Activated CD4-positive, alpha-beta T cell treated with anti-CD3 and anti-CD28 coated beads, Interleukin-10, Interleukin-2, amounts not matched to agents 100 ng/mL and 50 ng/mL, durations not matched to agents 16 hours and 8 hours (primary cell): ENCODE measurements at places on chromosomes 2 and 18.

- DNase-seq = no peak
Observed at GRCh38 chr2:130390460-130391057, 34.7 kb downstream of the PTPN18 start.

DNA sequence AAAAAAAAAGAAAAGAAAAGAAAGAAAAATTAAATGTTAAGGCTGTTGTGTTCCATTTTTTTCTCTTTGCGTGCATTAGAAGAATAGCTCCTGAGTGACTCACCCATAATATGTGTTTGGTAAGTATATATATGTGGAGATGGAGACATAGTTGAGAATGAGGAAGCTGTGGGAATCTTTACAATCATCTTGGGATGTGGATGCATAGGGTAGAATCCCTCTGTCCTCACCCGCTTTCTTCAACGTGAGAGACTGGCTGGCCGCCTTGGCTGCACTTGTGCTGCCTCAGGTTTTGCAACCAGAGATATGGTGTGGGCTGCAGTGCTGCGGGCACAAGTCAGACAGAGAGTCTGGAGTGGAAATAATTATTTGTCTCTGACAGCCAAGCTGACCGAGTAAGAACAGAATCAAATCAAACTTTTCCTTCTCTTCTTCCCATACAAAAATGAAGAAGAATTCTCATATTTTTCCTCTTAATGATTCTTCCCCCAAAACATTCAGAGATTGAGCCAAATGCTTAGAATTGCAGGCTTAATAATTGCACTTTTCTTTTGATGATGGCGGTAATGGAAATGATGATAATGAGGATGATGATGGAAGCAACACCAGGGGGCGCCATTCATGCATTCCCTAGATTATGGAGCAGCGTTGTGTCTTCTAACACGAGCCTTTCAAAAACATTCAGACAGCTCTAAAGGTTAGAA, 48.5 kb downstream of the SERPINB7 start:
- peak; percentile 23 for DNase-seq

GRCh38 chr2:111623380-111623779, 260.6 kb downstream of the ANAPC1 start:
- DNase-seq = no peak

GRCh38 chr18:3886575-3887322, 436.8 kb downstream of the TGIF1 start:
- DNase-seq = no peak

DNA sequence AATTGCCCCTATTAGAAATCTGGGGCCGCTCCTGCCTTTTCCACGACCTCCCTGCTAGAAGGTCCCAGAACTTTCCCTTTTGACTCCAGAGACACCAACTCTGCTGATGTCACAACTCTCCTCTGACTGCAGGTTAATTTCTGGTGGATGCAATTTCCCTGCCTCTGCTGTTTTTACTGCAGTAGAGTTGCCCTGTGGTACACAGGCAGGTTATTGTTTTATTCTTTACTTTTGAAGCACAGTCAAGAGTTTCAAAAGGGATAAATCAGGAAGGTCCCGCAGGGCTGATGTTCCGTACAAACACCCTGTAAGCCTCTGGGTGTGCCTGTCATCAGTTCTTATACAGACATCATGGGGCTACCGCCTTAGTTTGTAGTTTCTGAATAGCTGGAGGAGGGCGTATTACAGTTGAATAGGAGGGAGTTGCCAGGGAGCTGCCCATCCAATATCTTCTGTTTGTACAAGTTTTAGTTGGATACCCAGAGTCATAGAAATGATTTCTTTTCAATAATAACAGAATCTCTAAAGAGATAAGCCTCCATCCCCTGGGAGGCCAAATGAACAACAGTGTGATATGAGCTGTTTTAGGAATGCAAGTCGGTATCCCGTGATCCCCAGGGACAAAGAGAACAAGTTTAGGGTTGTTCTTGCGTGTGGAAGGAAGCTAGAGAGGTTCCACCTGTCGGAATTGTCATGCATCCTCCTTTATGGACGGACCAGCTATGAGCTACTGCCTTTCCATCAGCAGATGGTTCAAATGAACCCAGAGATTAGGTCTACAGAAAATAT, 108.4 kb upstream of the COPS8 start:
- DNase-seq = no peak

DNA sequence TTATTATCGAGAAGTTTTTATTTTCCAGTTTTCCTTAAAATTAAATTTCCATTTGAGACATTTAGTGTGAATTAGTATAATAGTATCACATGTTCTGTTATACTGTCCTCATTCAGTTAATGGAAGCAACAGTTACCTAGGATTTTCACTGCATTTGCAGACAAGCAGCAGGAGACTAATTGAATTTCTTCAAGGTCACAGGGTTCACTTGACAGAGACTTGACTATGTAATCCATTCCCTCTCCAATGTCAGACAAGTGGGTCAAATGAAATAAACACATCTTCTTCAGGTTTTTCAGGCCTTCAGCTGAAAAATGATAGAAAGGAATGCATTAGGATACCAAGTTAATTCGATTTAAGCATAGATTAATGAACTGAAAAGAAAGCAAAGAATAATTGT, 26.7 kb downstream of the NLRC4 start:
- DNase-seq = no peak

- DNase-seq = peak; percentile 2
Observed at GRCh38 chr2:215401896-215402379, 33.9 kb downstream of the FN1 start.

DNA sequence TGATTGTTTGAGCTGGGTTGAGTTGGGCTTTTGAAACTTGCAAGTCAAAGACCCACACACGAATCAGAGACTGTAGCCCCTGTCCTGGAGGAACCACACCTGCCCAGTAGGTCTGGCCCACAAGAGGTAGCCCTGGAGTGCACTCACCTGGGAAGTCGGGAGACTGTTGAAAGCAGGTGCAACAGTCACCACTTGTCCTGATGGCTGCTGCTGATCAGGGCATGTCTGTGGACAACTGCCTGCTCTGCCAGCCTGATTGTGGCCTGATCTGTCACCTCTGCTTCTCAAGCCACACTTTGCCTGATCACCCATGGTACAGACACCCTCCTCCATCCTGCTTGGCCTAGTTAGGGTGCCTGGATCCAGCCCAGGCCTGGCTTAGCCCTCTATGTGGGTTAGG, 105.0 kb upstream of the HAAO start:
- no peak for DNase-seq

- no peak for DNase-seq
Observed at GRCh38 chr2:232926431-232926939, 56.4 kb downstream of the SNORC start.

DNA sequence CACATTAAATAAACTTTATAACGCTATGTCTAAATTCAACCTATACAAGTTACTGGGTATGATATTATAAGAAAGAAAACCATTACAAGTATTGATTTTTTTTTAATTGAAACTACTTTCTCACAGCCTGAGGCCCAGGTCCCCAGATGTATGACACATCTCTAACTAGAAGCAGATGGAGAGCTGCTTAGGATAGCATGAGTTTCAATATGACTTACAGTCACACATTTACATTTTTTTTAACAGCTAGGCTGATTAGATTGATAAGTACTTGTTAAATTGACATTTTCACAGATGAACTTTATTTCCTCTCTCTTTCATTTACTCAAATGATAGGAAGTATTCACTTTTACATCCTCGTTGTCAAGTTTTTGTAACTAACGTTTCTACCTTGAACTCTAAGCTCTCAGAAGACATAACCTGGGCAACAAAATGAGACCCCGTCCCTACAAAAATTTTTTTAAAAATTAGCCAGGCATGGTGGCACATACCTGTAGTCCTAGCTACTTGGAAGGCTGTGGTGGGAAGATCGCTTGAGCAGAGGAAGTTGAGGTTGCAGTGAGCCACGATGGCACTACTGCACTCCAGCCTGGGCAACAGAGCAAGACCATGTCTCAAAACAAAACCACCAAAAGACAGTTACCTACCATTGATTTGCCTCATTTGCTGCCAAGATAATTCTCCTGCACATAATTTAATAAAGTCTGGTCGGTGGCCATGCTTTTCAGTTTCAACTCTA, 52.4 kb downstream of the STK39 start:
- DNase-seq = peak; percentile 88

DNA sequence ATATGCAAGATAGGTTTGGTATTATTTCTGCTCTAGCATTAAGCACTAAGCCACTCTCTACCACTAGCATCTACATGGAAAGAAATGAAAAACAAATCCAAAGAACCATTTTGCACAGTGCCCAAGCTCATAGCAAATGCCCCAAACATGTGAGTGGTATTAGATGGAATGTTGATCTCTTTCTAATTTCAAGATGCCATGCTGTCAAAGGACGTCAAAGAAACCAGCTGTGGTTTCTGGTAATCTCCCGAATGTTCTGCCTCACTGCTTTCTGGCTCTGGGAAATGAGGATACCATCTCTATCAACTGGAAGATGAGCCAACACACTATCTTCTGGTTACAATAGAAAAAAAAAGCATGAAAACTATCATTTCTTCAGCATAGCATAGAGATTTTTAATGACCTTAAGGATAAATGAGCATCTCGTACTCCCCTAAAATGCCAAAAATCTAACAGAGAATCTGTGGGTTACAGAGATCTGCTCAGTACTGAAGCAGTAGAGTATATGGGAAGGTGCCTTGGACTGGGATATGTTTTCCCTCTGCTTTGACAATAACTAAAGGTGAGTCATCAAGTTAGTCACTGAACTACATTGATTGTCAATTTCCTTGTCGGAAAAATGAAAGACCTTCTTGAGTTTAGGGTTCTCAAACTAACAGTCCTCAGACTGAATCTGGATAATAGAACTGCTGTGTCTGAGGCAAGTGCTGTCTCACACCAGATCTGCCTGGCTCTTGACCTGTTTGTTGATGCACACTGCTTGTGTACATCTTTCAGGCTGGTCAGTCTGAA, 244.8 kb upstream of the NCKAP5 start:
- no peak for DNase-seq

- no peak for DNase-seq
Observed at GRCh38 chr18:80104364-80104779, 4.7 kb upstream of the ADNP2 start.

GRCh38 chr18:7206217-7206616, 24.7 kb upstream of the LRRC30 start:
- no peak for DNase-seq

GRCh38 chr2:810397-810796, 133.2 kb upstream of the TMEM18 start:
- no peak for DNase-seq

DNA sequence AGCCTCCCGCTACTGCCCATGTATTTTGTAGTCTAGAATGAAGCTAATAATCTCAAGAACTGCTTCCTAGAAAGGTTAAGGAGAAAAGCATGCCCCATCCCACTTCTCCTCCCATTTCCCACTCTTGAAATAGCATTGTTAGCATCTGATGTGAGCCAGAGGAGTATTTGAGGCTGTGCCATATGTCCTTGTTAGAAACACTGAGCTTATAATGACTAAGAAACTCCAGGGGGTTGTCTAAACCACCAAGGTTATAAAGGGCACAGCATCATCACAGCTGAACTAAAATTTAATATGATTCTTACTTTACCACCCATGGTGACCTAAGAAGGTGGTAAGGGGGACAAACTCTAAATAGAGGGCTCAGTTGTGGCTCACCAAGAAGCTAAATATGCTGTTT, 16.6 kb downstream of the TSPYL6 start:
- no peak for DNase-seq

DNA sequence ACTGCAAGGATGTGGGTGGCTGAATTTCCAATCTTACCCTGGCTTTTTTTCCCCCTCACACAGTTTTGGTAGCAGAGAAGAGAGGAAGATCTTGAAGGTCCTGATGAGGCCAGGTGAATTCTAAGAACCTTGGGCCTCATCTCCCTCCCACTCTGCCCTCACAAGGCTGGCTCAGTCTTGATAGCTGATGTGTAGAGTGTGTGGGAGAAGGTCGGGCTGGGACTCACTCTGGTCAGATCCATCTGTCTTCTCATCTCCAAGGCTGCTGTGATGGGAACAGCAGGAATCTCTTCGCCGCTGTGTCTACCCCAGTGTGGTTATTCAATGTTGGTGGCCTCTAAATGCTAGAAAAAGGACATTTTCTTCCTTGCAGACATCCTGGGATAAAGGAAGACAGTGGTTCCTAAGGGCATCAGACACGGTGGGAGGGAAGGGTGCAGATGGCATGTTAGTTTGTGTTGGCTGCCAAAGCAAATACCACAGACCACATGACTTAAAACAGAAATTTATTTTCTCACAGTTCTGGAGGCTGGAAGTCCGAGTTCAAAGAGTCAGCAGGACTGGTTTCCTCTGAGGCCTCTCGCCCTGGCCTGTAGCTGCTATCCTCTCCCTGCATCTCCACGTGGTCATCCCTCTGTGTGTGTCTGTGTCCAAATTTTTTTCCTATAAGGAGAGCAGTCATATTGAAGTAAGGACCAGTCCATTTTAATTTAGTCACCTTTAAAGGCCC, 37.6 kb upstream of the MGAT4A start:
- no peak for DNase-seq

DNA sequence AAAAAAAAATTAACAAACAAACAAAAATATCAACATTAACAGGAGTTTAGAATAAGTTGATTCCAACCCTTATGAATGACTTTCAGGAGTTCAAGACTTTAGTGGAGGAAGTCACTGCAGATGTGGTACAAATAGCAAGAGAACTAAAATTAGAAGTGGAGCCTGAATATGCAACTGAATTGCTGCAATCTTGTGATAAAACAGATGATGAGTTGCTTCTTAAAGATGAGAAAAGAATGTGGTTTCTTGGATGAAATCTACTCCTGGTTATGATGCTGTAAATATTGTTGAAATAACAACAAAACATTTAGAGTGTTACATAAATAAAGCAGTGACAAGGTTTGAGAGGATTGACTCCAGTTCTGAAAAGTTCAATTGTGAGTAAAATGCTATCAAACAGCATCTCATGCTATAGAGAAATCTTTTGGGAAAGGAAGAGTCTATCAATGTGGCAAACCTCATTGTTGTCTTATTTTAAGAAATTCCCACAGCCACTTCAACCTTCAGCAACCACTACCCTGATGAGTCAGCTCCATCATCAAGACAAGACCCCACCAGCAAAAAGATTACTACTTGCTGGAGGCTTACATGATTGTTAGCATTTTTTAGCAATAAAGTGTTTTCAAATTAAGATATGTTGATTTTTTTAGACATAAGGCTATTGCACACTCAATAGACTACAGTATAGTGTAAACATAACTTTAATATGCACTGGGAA, 42.7 kb upstream of the TAF4B start:
- DNase-seq = no peak

DNA sequence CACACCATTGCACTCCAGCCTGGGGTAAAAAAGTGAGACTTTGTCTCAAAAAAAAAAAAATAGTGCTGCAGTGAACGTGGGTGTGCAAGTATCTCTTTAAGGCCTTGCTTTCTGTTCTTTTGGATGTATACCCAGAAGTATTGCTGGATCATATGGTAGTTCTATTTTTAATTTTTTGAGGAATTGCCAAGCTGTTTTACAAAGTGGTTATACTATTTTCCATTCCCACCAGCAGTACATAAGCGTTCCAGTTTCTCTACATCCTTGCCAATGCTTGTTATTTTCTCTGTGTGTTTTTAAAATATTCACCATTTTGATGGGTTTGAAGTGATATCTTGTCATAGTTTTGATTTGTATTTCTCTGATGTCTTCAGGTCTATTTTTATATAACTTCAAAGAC, 13.1 kb downstream of the ARMC9 start:
- no peak for DNase-seq

DNA sequence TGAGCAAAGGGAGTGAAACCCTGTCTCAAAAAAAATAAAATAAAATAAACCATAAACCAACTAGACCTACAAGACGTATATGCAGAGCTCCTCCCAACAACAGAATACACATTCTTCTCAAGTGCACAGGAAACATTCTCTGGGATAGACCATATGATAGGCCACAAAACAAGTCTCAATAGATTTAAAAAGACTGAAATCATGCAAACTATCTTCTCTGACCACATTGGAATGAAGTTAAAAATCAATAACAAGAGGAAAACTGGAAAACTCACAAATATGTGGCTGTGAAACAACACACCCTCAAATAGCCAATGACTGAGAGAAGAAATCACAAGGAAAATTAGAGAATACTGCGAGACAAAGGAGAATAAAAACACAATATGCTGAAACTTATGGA, 7.2 kb upstream of the AFG3L2 start:
- DNase-seq = no peak
